ENCODE measurements at places on chromosomes 4 and X. TPM values are rescaled to one million over a fixed set of nuclear protein-coding genes. Genes with fewer than 3 reads are reported as not detected.

Gene FOXR2
- not detected for total RNA-seq

Gene CFI
- 1.9 TPM for total RNA-seq

Gene FBXL5
- total RNA-seq = 31.8 TPM

Gene HELT
- not detected for total RNA-seq

Gene DUSP9
- total RNA-seq = not detected

Gene SSX2
- not detected for total RNA-seq

Gene CYSLTR1
- total RNA-seq = not detected

Gene RHOXF2
- not detected for total RNA-seq

All from transverse colon (tissue), 4 donors.